Occipital lobe (tissue), 3 donors: ENCODE measurements at places on chromosomes 5 and 9. TPM values are rescaled to one million over a fixed set of nuclear protein-coding genes. Genes with fewer than 3 reads are reported as not detected.

The PFN3 gene
- total RNA-seq, result not detected

The ADRA1B gene
- 1.1 TPM for total RNA-seq

The CCDC187 gene
- total RNA-seq, result under 0.01 TPM

The FOXD4L4 gene
- total RNA-seq, result 0.78 TPM

The ALDH1A1 gene
- 1.4 TPM for total RNA-seq

The C5orf58 gene
- total RNA-seq, result not detected

The LRRTM2 gene
- total RNA-seq, result 104 TPM

The PDGFRB gene
- 13.7 TPM for total RNA-seq

The TBCA gene
- 70.7 TPM for total RNA-seq

The ENDOG gene
- 21.1 TPM for total RNA-seq

The FAM153A gene
- 2.8 TPM for total RNA-seq

The HNRNPA0 gene
- 53.7 TPM for total RNA-seq

The BARX1 gene
- total RNA-seq, result not detected

The C9orf153 gene
- total RNA-seq, result 0.62 TPM

The CLIC3 gene
- 0.31 TPM for total RNA-seq

The PIP5KL1 gene
- 1.4 TPM for total RNA-seq

The PCDHA9 gene
- 18.6 TPM for total RNA-seq

The AGXT2 gene
- total RNA-seq, result not detected

The NIPBL gene
- total RNA-seq, result 74.9 TPM

The PKN3 gene
- 0.31 TPM for total RNA-seq

The DMRT3 gene
- 0.16 TPM for total RNA-seq

The C8G gene
- not detected for total RNA-seq

The TRAF2 gene
- 8.9 TPM for total RNA-seq

The TAF1L gene
- 0.78 TPM for total RNA-seq

The FOXI1 gene
- total RNA-seq, result not detected

The GFPT2 gene
- total RNA-seq, result 11.4 TPM

The SLC1A3 gene
- 243 TPM for total RNA-seq

The ADGRD2 gene
- not detected for total RNA-seq

The ZDHHC11 gene
- total RNA-seq, result 7.2 TPM

The DEPDC1B gene
- total RNA-seq, result 10.3 TPM

The GLDC gene
- total RNA-seq, result 10.0 TPM

The ANKRD18A gene
- 6.9 TPM for total RNA-seq
